Left ventricle myocardium inferior (tissue), 1 donor: ENCODE measurements at places on chromosomes 12 and 14. TPM values are rescaled to one million over a fixed set of nuclear protein-coding genes. Genes with fewer than 3 reads are reported as not detected.

GRCh38 chr12:51797301-51797700 is 51.2 kb downstream of the FIGNL2 start:
- H3K27me3 ChIP-seq: no peaks in the 10 kb centered on the region
- no peaks in the 10 kb centered on the region for H3K4me1 ChIP-seq
- no peak for DNase-seq
- H3K27ac ChIP-seq: no peak overlapping the region

- no peaks in the 10 kb centered on the region for H3K4me1 ChIP-seq
- H3K27ac ChIP-seq: no peak overlapping the region
- no peak overlapping the region for H3K4me3 ChIP-seq
These were observed 80.9 kb downstream of the SLC41A2 start for GRCh38 chr12:104877103-104877705.

GRCh38 chr14:67569651-67570290 is 30.3 kb downstream of the PIGH start:
- no peak overlapping the region for H3K4me3 ChIP-seq
- no peaks in the 10 kb centered on the region for H3K27me3 ChIP-seq
- H3K27ac ChIP-seq: no peak overlapping the region
- H3K4me1 ChIP-seq: no peaks in the 10 kb centered on the region
- DNase-seq: no peak

DNA sequence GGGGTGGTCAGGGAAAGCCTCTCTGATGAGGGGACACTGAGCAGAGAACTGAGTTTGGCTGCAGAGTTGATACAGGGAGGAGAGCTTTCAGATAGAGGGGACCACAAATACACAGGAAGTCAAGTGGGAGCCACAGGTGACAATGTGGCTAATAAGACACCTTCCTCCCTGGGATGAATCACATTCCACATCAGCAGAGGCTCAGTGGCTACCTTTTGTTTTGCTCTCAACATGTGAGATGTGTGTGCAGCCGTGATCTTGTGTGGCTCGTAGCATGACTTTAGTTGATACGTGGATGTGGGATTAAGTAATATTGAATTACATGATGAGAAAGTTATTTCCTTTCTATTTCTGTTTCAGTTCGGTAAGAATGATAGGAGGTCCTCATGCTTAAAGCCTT is 7.5 kb downstream of the CRADD start:
- peaks cover 79% of the 10 kb centered on the region for H3K4me1 ChIP-seq
- H3K27ac ChIP-seq: peak overlapping the region; percentile 94
- DNase-seq: no peak
- peak overlapping the region; percentile 21 for H3K4me3 ChIP-seq

DNA sequence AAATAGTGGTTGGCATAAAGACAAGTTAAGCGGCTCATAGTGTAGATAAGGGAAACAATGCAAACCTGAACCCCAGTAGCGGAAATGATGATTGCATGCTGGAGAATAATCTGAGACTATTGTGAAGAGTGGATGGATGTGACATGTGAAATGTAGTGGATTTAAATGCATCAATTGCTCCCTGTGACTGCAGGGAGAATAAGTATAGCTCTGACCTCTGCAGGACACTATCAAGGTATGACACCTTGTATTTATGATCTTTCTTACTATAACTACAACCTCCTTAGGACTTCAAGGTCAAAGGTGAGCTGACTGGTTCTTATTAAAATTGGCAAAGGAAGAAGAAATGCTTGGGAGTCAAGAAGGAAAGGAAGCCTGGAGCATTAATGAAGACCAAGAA is 285.6 kb downstream of the GRIN2B start:
- no peak overlapping the region for H3K27ac ChIP-seq
- no peak overlapping the region for H3K4me3 ChIP-seq
- no peaks in the 10 kb centered on the region for H3K36me3 ChIP-seq
- H3K27me3 ChIP-seq: peaks cover 65% of the 10 kb centered on the region
- H3K4me1 ChIP-seq: no peaks in the 10 kb centered on the region
- no peak for DNase-seq

GRCh38 chr12:46256942-46257341 is 11.9 kb downstream of the SLC38A1 start:
- peaks cover 63% of the 10 kb centered on the region for H3K4me1 ChIP-seq
- DNase-seq: no peak
- no peaks in the 10 kb centered on the region for H3K36me3 ChIP-seq
- peak overlapping the region; percentile 47 for H3K27ac ChIP-seq

- H3K4me3 ChIP-seq: no peak overlapping the region
- H3K27ac ChIP-seq: no peak overlapping the region
- no peak for DNase-seq
These were observed 58.5 kb downstream of the WNK1 start for GRCh38 chr12:810671-811415.

GRCh38 chr14:41558490-41558889 is 48.2 kb upstream of the LRFN5 start:
- H3K27ac ChIP-seq: no peak overlapping the region
- DNase-seq: no peak
- H3K4me3 ChIP-seq: no peak overlapping the region
- no peaks in the 10 kb centered on the region for H3K36me3 ChIP-seq
- no peaks in the 10 kb centered on the region for H3K27me3 ChIP-seq
- H3K4me1 ChIP-seq: no peaks in the 10 kb centered on the region

DNA sequence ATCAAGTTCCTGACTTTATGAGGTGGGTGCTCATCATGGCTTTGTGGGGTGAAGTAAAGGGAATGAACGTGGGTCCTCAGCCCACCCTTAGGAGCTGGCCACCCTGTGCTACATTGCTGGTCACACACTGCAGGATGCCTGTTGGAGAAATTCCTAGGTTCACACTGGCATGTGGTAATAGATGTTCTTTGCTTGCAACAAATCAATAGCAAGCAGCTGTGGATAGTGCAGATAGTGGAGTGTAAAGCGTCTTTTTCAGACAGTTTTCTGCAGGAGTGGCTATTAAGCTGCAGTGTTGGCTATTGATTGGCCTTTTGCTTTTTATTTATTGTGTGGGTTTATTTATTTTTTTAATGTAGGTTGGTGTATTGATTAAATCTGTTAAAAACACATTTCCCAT is 822.7 kb downstream of the NRXN3 start:
- H3K4me3 ChIP-seq: no peak overlapping the region
- H3K36me3 ChIP-seq: no peaks in the 10 kb centered on the region
- no peak overlapping the region for H3K27ac ChIP-seq
- no peaks in the 10 kb centered on the region for H3K4me1 ChIP-seq

DNA sequence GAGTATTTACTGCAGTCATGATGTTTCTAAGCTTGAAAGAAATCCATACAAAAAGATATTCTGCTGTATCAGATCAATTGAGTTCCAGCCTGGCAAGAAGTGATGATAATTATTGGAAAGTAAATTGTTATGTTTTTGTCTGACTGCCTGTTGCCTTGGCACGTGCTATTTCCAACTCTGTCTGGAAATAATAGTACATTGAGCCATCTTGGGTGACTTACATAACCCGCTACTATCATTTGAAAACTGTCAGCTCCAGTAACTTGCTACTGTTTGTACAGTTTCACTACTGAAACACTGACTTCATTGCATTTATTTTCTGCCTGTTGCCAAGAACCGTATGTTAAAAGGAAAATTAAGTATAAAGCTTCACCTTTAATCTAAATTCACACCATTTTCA is 318.6 kb downstream of the ITPR2 start:
- DNase-seq: no peak
- peak overlapping the region; percentile 7 for H3K27ac ChIP-seq
- H3K36me3 ChIP-seq: peaks cover 6% of the 10 kb centered on the region
- H3K4me3 ChIP-seq: peak overlapping the region; percentile 0
- H3K27me3 ChIP-seq: no peaks in the 10 kb centered on the region
- H3K4me1 ChIP-seq: peaks cover 8% of the 10 kb centered on the region

DNA sequence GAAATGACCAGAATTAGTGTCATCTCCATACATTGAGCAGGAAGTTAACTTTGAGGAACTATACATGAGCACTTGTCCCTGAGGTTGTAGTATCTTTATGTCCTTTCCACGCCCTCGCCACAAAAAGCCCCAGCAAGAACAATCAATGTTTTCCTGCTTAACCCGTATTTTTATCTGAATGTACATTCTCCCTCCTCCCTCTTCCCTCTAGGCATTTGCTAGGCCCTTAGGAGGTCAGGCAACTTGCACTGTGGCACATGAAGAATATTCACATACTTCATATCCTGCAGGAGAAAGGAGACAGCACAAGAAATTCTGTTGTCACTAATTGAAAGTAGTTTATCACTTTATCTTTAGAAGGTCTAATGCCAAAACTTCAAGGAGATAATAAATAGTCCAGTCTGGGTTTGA is 18.1 kb upstream of the DUSP6 start:
- no peak for DNase-seq
- peaks cover 27% of the 10 kb centered on the region for H3K4me1 ChIP-seq
- H3K27ac ChIP-seq: no peak overlapping the region
- H3K4me3 ChIP-seq: no peak overlapping the region

- H3K27ac ChIP-seq: peak overlapping the region; percentile 82
- peak; percentile 86 for DNase-seq
- H3K27me3 ChIP-seq: no peaks in the 10 kb centered on the region
- H3K36me3 ChIP-seq: peaks cover 8% of the 10 kb centered on the region
These were observed 34.6 kb downstream of the ANKRD9 start for GRCh38 chr14:102474934-102475333.

GRCh38 chr14:65187421-65188049 is 85.2 kb upstream of the MAX start:
- peaks cover 7% of the 10 kb centered on the region for H3K4me1 ChIP-seq
- H3K4me3 ChIP-seq: no peak overlapping the region
- DNase-seq: no peak
- no peaks in the 10 kb centered on the region for H3K36me3 ChIP-seq
- no peaks in the 10 kb centered on the region for H3K27me3 ChIP-seq

- no peak for DNase-seq
- no peaks in the 10 kb centered on the region for H3K27me3 ChIP-seq
- no peaks in the 10 kb centered on the region for H3K4me1 ChIP-seq
- H3K27ac ChIP-seq: no peak overlapping the region
These were observed 30.4 kb upstream of the DACT1 start for GRCh38 chr14:58607131-58607951.

DNA sequence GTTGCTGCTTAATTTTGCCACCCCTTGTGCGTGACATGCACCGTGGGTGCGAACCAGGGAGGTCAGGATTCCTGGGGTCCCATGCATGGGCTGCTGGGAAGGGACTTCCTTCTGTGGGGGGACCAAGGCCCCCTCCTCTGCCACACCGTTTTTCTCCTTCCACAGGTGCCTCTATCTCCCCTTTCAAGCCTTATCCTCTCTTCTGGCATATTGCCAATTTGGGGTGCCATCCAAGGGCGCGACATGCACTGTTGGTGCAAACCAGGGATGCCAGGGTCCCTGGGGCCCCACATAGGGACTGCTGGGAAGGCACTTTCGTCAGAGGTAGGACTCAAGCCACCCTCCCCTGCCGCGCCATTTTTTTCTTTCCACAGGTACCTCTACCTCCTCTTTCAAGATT is 289.0 kb downstream of the ALG10 start:
- H3K27me3 ChIP-seq: no peaks in the 10 kb centered on the region
- H3K27ac ChIP-seq: no peak overlapping the region
- no peaks in the 10 kb centered on the region for H3K4me1 ChIP-seq
- DNase-seq: no peak
- H3K4me3 ChIP-seq: no peak overlapping the region

- peak overlapping the region; percentile 70 for H3K4me3 ChIP-seq
- peaks cover 53% of the 10 kb centered on the region for H3K4me1 ChIP-seq
- H3K27ac ChIP-seq: peak overlapping the region; percentile 93
- no peaks in the 10 kb centered on the region for H3K36me3 ChIP-seq
These were observed 1.6 kb downstream of the GSG1 start for GRCh38 chr12:13101821-13102375.

GRCh38 chr12:75641031-75641780 is 129.8 kb upstream of the KRR1 start:
- no peak overlapping the region for H3K4me3 ChIP-seq
- H3K27me3 ChIP-seq: no peaks in the 10 kb centered on the region
- no peak for DNase-seq
- H3K27ac ChIP-seq: no peak overlapping the region
- H3K4me1 ChIP-seq: peaks cover under 1% of the 10 kb centered on the region
- H3K36me3 ChIP-seq: no peaks in the 10 kb centered on the region

DNA sequence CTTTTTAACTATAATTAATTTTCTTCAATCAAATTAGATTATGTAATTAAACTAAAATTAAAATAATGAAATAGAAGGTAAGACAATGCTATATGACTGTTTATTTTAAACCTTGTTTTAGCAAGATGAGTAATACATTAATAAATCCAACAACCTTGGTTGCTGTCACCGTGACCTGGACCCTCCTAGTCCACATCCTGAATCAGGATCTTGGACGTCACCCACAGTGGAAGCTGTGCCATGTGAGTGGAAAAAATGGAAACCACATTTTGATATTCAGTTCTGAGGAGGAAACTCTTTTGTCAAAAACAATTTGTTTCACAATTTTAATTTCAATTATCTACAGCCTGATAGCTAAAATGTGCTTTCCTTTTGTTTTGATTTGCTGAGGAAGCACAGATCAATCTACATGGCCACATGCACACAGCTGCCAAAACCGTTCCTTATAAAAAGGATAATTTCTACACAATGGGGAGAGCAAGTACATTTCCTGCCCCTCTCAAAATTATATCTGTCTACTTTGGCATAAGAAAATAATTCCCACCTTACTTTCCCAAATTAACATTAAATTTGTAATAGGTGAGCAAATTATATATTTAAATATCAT is 255.5 kb downstream of the RASSF9 start:
- H3K27ac ChIP-seq: peak overlapping the region; percentile 4
- no peaks in the 10 kb centered on the region for H3K4me1 ChIP-seq
- DNase-seq: no peak
- H3K27me3 ChIP-seq: no peaks in the 10 kb centered on the region
- H3K4me3 ChIP-seq: no peak overlapping the region
- no peaks in the 10 kb centered on the region for H3K36me3 ChIP-seq

DNA sequence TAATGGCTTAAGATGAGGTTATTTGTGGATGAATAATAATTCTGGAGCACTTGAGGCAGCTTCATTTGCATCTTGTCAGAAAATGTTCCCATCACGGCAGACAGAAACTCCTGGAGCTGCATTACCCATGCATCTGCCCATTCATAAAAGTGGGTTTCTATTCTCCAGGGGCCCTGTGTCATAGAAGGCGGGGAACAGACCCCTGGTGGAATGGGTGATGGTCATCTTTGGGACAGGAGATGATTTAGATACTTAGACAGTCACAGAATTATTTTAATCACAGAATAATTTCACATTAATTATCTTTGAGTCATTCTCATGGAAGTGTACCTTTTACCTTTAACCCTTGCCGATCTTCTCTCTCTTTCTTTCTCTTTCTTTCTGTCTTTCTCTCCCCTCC is 980.7 kb upstream of the TMEM132C start:
- H3K27ac ChIP-seq: no peak overlapping the region
- no peak overlapping the region for H3K4me3 ChIP-seq
- no peaks in the 10 kb centered on the region for H3K4me1 ChIP-seq
- peaks cover under 1% of the 10 kb centered on the region for H3K27me3 ChIP-seq

Gene SERPINA3
- total RNA-seq: 45.5 TPM

Gene TRHDE
- 0.96 TPM for total RNA-seq

Gene FOXM1
- 0.71 TPM for total RNA-seq

Gene ESR2
- 1.0 TPM for total RNA-seq

Gene CFAP54
- 0.16 TPM for total RNA-seq

Gene LRTM2
- not detected for total RNA-seq

Gene BCL2L14
- not detected for total RNA-seq

Gene GYS2
- not detected for total RNA-seq

Gene PTHLH
- 3.7 TPM for total RNA-seq
